CD4-positive, alpha-beta T cell treated with Interleukin-17A for 1 hour (primary cell): ENCODE measurements at places on chromosomes 2 and 18.

- no peak for DNase-seq
Measured at GRCh38 chr2:184047536-184047935, 550.8 kb upstream of the ZNF804A start.

DNA sequence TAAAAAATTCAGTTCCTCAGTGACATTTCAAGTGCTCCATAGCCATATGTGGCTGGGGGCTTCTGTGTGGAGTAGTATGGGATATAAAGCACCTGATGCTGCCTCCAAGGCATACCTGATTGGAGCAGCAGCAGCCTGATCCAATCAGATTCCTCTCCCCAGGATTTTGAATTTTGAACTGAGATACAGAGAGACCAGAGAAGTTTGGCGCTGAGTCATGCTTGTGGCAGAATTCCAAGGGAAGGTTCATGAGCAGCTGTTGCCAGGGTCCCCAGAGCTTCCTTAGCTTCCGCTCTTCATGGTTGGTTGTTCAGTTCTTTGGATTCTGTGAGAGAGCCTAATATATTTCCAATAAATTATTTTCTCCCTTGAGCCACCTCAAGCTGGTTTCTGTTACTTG is 29.0 kb upstream of the CFAP36 start:
- no peak for DNase-seq

- no peak for DNase-seq
Measured at GRCh38 chr2:208546860-208547650, 140.5 kb downstream of the PTH2R start.

DNA sequence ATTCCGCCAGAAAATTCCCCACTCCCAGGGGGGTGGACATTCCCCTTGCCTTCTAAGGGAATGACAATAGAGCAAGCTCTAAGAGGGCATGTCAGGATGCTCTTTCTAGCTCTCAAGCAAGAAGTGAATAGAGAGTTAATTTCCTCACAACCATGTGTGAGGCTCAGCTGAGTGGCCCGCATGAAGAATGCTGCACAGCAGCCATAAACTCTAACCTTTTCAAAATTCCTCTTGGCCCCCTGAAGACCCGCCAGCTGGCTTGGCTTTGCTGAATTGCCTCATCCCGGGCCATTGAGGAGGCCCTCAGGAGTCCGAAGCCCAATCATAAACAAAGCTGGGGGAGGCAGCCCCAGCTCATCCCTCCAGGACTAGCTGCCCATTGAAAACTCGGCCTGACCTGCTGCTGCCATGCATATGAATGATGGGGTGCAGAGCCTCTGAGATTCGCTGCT is 38.2 kb downstream of the NRP2 start:
- DNase-seq = no peak

DNA sequence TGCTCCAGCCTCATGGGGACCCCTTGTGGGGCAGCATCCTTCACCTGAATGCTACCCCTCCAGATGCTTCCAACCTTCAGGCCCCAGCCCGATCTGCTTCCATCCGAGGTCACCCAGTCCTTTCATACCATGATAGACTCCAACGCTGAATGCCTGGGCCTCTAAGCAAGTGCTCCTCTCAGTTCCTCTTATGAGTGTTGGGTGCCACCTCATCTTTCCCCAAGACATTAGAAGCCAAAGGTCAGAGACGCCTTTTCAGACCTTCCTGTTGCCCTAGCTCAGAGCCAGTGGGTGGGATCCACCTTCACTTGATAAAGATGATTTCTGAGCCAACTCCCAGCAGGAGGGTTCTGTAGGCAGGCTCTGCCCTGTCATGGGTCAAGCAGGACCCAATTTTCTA is 174.5 kb upstream of the MGAT5 start:
- DNase-seq = no peak

DNA sequence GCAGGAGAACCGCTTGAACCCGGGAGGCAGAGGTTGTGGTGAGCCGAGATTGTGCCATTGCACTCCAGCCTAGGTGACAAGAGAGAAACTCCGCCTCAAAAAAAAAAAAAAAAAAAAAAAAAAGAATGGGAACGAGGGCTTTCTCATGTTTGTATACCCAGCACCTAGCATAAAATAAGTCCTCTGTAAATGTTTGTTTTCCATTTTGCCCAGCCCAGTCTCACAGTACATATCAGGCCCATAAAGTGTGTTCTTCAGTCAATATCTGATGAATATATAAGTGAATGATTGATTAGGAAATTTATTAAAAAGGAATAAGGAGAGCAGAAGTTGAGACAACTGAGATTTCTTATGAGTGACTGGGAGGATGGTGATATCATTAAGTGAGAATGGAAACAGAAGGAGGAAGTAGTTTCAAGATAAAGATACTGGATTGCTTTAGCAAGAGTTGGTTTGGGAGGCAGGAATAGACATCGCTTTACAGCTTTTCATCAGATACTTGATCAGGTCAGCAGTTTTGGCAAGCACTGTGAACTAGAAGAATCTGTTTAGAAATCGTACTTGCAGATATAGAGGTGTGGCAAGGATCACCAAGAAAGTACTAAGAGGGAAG is 327.5 kb downstream of the KIAA1328 start:
- no peak for DNase-seq

DNA sequence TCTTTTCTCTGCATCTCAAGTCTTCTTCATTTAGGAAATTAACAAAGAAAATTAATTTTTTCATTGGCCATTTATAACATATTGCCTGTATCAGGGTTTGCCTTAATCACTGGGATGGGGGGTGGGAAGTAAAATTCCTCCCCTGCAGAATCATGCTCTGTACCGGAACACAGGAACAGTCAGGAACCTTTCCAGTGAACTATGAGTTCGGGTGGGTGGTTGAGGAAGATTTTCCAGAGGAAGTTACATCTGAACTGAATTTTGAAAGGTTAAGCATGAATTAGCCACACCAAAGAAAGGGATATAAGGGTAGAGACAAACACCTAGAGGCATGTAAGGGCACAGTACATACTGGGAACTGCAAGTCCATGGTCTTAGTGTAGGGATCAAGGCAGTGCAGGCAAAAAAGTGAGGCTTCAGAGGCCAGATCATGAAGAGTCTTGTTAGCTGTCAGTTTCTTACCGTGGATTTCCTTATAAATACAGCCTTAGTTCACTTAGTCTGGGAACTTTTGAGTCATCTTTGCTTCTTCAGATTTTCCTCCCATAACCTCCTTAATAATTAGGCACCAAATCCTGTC is 55.6 kb downstream of the FAM117B start:
- no peak for DNase-seq

DNA sequence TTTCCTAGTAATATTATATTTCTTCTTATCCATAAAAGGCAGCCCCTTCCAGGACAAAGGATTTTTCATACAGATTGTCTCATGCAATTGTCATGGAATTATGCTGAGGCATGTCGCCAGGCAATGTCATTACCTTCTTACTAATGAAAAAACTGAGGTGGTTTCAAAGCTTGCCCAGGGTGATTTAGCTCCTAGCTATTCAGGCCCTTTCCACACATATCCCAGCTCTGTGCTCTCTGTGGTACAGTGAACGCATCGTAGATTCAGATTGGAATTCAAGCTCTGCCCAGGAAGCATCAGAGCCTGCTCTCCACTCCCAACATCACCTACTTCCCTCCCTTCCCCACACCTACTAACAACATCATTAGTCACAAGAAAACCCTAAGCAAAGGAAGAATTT is 60.1 kb downstream of the ATP8B1 start:
- DNase-seq = no peak

DNA sequence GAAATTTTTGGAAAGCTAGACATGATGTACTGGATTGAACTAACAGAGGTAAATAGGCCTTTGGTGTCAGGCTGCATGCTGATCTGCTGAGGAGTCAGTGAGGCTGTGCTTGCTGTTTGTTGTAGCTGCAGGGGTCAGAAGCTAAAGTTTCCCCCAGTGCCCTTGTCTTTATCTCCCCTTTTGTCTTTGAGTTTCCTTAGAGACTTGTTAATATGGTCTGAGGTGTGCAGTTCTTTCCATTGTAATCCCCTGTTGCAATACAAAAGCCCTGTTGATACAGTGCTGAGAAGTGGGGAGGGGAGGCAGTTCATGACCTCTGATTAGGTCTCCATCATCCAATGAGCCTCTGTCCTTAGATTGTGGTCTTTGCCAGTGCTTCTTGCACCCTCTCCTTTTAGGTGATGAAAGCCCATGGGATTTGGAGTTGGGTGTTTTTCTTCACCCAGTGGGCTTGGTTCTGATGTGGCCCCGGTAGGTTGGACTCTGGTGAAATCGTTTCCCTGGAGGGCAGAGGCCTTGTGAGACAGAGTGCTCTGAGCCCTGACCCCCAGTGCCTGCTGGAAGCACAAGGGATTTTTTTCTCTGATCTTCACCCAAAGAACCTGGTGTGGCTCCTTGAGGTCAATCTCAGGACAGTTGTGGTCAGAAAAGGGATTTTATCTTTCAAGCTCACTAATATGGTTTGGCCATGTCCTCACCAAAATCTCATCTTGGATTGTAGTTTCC is 163.1 kb downstream of the TMEM18 start:
- DNase-seq = no peak

GRCh38 chr18:11245879-11246278 is 96.5 kb upstream of the PIEZO2 start:
- no peak for DNase-seq
